CD4-positive, alpha-beta T cell treated with Interleukin-6 at 100 ng/mL for 8 hours (primary cell): ENCODE measurements at places on chromosomes 13 and 19.

- no peak for DNase-seq
Observed at GRCh38 chr13:75195495-75196146, 286.3 kb downstream of the TBC1D4 start.

- peak; percentile 67 for DNase-seq
Observed at GRCh38 chr19:17522988-17523872, 11.8 kb downstream of the PGLS start.

GRCh38 chr19:33703821-33704220 lies 82.1 kb downstream of the CHST8 start:
- no peak for DNase-seq

- no peak for DNase-seq
Observed at GRCh38 chr13:76600081-76600480, 286.1 kb downstream of the KCTD12 start.

DNA sequence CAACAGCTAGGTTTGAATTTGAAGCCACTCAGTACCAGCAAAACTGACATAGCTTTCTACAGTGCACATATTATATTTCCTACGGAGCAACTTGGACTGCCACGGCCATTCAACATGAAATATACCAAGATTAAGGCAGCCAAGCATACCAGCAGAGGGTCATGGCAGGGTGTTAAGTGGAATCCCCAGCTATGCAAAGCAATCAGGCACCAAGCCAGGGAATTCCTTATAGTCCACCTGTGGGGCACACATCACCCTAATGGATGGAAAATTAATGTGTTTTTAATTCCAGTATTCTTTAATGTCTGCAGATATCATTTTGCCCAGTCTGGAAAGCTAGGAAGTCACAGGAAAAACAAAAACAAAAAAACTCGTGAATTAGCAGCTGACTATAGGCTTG lies 1190.3 kb downstream of the EFNB2 start:
- DNase-seq: no peak

GRCh38 chr13:57925751-57926150 lies 294.2 kb downstream of the PCDH17 start:
- no peak for DNase-seq

- no peak for DNase-seq
Observed at GRCh38 chr19:45340232-45340898, at the start of gene KLC3. Gene KLC3, plus strand, starts transcription at chr19:45340750. Its CDS starts 4,792 bp downstream, at chr19:45345542.

- no peak for DNase-seq
Observed at GRCh38 chr19:56423985-56424353, 19.8 kb downstream of the ZNF583 start.

- no peak for DNase-seq
Observed at GRCh38 chr19:11296264-11296663, 304 bp downstream of the TSPAN16 start.

GRCh38 chr13:75829830-75830229 lies 193.7 kb downstream of the LMO7 start:
- no peak for DNase-seq

DNA sequence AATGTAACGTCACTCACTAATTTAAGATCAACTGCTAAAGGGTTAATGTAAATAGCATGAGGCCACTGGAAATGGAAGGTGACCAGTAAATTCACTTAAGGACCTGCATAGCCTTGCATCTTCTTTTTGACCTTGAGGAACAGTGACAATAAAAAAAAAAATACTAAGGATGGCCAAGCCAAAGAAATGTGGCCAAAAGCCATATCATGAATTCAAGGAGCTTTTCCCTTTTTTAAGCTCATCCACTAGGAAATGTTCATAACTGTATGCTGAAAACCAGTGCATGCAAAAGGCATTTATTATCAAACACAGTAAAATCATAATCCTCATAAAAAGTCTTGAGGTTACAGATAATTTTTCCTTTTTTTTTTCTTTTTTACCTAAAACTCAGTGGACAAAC lies 77.5 kb downstream of the LHFPL6 start:
- no peak for DNase-seq

DNA sequence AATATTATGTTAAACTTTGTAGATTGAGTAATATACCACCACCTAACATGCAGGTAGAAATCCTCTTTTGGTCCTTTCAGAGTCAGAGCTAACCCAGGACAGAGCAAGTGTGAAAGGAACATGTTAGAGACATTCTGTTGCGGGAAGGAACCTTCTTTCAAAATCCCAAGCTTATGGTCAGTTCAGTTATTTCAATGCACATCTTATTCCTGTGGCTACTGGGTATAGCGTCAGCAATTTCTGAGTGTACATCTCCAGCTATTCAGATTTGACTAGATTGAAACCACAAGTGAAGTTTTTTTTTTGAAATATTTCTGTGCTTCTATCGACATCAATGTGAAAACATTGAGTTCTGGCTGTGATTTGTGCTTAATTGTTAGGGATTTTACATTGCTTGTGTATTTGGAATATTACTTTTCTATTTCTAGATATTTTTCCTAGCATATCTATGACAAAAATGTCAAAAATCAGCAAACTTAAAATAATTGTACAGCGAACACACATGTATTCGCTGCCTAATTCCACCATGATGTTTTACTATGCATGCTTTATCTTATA lies 165.3 kb downstream of the LMO7 start:
- no peak for DNase-seq

GRCh38 chr19:1747285-1748114 lies 5.8 kb upstream of the ONECUT3 start:
- peak; percentile 9 for DNase-seq

GRCh38 chr13:30125422-30126073 lies 181.8 kb downstream of the KATNAL1 start:
- DNase-seq: no peak

DNA sequence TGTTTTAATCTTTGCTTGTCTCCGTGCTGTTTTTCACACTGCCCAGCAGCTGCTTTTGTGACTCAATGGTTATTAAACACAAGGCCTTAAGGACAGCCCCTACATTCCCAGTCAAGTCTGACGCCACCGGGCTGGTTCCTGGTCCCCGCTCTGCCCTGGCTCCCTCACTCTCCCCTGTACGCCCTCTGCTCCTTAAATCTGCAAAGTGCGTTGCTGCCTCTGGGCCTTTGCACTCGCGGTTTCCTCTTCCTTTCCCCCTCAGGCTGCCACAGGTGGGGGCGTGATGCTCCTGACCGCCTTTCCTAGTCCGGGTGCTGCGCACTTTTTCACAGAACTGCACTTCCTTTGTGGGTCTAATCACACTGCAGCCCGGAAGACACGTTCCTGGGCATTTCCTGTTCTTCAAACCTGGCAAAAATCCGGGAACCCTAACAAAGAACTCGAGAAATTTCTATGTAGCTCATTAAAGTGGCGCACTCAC lies 25.6 kb downstream of the NOSIP start:
- peak; percentile 69 for DNase-seq

DNA sequence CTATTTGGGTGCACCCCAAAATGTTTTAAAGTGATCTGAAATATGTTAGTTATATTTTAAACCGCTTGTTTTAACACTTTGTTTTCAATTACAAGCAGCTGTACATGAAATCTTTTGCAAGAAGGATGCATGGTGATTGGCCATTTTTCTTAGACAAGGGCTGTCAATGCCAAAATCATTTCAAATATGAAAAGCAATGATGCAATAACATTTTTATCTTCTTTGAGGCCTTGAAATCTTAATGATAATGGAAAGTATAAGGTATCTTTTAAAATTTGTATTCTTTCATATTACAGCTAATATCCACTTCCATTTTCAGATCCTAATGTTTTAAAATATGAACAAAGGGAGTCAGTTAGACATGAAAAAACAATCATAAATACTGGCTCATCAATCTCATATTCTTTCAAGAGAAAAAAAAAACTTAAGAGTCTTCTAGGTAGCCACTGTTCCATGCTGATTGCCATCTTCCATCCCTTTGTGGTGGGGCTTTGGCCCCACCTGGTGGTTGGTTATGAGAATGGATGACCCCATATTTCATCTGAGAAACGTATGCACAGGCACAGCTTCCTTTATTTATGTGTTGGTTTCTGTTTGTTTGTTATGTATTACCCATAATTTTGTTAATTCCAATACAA lies 330.3 kb upstream of the MIR17HG start:
- no peak for DNase-seq
